ENCODE measurements at places on chromosomes 3 and 15.

- no peak for DNase-seq
These were observed 2.8 kb upstream of the SST start for GRCh38 chr3:187673012-187673411.

DNA sequence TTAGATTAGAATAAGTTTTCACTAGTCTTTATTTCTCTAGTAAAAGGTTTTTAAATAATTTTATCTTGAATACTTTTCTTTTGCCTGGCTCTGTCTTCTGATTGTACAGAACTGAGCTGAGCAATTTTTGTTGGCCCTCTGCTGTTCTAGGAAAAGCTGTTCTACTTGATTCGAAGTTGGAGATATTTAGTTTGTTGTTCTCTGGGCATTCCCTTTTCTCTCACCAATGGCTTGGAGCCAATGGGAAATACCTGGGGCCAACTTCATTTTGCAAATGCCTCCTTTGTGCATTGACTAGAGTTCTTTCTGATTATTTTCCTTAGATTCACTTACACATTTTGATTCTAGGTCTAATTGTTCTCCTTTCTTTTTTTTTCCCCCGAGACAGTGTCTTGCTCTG is 16.5 kb downstream of the ABHD5 start:
- DNase-seq = no peak

DNA sequence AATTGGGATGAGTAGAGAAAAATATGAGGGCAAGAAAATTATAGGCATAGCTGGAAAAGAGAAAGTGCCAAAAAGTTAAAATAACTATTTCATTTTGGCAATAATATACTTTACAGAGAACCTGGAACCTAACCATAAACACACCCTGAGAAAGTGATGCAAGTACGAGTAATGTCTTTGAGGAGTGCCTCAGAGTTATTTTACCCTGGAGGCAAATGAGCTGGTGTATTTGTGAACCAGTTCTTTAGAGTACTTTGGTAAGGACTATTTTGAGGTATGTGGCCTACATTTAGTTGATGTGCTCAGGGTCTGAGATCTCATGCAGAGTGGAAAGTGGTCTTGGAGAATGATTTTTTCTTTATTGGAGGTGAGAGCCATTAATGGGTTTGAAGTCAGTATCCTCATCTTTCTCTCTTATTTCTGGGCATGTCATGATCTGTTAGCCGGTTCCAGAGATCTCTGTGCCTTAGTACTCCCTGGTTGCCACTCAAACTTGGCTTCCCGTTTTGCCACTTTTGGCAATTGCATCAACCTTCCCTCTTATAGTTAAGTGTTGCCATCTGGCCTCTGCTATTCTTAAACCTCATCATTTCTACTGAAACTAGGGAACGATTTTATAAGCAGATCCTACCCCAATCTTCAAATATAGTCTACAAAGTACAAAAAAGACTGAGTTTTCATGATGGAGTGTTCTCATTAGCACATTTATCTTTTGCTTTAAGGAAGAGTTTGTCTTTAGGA is 145.7 kb downstream of the EPHA6 start:
- peak; percentile 38 for DNase-seq

DNA sequence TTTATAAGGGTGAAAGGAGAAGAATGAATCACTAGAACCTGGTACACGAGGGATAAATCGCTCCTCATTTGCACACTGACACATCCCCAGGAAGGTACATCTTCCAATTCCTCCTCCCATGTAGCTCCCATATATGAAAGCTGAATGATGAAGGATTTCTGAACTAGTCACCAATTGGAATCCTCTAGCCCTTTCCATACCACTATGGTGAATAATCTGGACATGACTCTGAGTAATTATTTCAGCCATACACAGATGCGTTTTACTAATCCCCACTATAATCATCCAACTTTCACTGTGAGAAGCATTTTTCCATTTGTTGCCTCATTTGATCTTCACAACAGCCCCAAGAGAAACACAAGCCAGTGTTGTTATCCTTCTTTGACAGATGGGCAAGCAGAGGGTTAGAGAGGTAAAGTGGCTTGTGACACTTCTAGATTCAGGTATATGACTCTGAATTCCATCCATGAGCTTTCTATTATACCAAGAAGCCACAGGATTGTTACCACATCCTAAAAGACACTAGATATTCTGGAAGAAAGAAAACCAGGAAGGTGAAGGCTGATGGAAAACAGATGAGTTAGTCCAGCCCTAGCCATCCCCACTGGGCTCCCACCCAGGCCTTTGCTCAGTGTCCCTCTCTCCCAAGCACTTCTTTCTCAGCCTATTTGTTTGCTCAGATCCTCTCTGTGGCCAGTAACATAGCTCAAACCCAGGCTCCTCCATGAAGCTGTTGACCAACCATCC is 22.2 kb upstream of the BCL6 start:
- DNase-seq = no peak

DNA sequence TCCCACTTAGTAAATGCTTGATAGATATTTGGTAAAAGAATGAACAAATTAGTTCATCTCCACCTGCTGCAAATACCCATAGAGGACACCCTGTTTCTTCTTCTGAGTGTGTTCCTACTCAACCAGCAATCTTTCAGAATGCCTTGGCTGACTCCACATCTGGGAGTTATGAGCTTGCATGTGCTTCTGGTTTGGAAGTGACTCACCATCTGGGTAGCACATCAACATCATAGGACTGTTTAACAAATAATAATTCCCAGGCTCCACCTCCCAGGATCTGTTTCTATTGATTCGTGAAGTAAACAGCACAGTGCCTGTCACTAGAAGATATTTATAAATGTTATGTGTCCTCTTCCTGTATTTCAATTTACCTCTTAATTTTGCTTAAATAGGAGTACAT is 580.1 kb downstream of the ROBO2 start:
- DNase-seq = no peak

GRCh38 chr3:34988296-34988695 is 651.0 kb upstream of the ARPP21 start:
- DNase-seq = no peak

DNA sequence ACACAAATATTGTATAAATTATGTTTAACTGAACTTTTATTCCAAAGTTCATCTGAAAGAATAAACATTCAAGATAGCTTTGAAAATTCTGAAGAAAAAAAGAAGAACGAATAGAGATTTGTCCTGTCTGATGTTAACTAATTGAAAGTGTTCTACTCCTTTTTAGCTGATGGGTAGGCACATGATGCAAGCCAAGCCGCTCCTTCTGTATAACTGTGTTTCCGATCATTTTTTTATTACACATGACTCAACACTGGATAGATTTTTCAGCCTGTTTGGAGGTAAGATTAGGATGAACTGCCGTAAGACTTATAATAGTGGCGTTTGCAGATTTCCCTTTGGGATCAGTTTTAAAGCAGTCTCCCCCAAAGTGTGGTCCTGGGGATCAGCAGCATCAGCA is 19.0 kb downstream of the NSUN3 start:
- no peak for DNase-seq

- peak; percentile 87 for DNase-seq
These were observed 4.6 kb upstream of the P2RY14 start for GRCh38 chr3:151282921-151283320.

DNA sequence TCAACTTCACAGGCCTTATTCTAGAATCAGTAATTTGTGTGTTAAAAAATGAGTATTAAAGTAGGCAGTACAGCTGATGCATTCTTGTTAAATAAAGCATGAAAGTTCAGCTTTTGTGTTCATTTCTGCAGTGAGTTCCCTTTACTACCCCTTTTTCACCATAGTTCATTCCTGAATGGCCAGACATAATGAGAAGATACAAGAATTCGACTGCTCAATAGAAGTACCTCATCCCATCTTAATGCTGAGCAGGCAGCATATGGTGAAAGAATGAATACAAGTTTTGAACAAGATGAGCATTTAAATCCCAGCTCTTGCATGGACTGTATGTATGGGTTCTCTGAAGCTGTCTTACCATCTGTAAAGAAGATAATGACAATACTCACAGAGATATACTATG is 647.6 kb upstream of the TGFBR2 start:
- DNase-seq = no peak

DNA sequence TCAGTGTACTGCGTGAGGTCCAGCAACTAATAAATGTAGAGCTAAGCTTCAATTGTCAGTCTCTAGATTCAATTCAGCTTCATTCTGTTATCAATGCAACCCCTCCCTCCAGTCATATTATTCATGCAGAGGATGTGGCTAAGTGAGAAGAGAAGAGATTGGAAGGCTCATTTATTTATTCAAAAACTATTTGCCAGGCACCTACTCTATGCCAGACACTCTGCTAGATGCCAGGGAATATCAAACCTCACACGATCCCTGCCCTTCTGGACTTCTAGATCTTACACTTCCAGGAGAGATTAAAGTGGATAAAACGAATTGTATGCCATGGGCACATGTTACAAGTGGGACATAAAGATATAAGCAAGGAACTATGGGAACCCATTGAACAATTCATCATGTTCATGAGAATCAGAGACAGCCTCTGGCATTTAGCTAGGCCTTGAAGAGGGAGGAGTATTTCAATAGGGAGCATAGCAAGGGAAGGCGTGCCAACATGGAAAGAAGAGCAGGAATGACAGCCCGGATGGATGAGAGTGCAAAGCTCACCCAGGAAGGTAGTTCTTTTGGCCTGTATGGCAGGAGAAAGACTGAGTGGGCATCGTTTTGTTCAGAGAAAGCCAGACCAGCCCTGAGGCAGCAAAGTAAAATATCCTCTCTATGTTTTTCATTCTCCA is 75.4 kb downstream of the FGF12 start:
- DNase-seq = no peak

DNA sequence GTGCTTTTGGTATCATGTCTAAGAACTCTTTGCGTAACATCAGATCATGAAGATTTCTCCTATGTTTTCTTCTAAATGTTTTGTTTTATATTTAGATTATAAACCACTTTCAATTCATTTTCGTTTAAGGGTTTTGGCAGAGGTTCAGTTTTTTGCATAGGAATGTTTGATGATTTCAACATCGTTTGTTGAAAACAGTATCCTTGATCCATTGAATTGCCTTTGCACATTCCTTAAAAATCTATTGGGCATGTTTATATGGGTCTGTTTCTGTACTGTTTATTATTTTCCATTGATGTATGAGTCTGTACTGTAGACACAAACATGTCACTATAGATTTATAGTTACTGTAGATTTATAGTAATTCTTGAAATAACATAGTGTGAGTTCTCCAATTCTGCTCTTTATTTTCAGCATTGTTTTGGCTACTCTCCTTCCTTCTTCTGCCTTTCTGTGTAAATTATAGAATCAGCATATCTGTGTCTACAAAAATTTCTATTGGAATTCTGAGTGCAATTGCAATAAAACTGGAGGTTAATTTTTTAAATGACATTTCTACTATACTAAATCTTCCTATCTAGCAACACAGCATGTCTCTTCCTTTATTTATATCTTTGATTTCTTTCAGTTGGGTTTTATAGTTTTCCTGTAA is 374.0 kb downstream of the SV2B start:
- no peak for DNase-seq

- DNase-seq = no peak
These were observed 86.6 kb upstream of the NEO1 start for GRCh38 chr15:72965671-72966070.

DNA sequence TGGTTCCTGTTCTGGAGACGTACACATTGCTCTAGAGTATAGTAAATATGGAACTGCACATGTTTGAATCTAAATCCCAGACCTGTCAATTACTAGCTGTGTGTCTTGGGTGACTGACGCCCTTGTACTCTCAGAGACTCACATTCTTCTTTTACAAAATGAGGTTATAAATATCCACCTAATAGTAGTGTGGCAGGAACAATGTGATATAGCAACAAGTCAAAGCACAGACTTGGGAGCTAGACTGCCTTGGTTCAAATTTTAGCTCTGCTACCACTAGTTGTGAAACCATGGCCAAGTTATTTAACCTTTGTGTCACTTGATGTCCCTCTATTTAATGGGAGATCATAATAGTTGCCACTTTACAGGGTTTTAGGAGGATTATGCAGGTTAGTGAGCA is 245.6 kb downstream of the CPNE4 start:
- no peak for DNase-seq

DNA sequence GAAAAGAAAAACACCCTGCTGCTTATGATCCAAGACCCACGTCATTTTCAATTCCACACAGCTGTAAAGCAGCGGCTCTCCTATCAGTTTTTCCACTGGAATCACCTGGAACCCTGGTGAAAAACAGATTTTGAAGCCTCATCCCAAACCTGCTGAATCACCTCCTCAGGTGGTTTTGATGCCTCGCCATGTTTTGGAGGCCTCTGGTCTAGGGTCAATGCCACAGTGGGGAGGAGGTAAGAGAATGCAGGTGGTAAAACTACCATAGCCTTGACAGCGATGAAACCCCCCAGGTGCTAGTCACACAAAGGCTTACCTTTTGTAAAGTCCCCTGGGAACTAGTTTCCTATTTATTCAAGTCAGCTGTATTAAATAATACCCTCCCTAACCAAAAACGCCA is 24.8 kb downstream of the MYO1E start:
- no peak for DNase-seq

GRCh38 chr15:60583946-60584345 is 105.0 kb upstream of the ICE2 start:
- DNase-seq = no peak

- DNase-seq = no peak
These were observed 127.6 kb downstream of the SMAD6 start for GRCh38 chr15:66829551-66830121.

DNA sequence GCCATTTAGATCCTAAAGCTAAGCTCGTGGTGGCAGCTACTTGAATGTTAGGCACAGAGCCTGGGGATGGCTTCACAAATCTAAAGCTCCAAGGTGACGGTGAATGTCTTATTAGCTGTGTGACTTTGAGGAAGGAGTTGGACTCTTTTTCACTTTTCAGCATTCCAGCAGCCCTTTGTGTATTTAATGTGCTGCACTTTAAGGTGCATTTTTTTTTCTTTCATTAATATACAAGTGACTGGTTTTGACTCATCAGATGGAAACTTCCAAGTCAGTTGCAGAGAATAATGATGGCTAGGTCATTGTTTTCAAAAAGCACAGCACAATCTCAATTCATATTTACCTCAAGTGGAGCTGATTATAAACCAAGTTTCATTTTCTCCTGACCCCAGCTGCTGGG is 55.8 kb downstream of the TMED3 start:
- DNase-seq = no peak

- no peak for DNase-seq
These were observed 33.5 kb downstream of the STARD9 start for GRCh38 chr15:42608752-42609488.

- no peak for DNase-seq
These were observed 95.1 kb downstream of the IL1RAP start for GRCh38 chr3:190608850-190609589.

DNA sequence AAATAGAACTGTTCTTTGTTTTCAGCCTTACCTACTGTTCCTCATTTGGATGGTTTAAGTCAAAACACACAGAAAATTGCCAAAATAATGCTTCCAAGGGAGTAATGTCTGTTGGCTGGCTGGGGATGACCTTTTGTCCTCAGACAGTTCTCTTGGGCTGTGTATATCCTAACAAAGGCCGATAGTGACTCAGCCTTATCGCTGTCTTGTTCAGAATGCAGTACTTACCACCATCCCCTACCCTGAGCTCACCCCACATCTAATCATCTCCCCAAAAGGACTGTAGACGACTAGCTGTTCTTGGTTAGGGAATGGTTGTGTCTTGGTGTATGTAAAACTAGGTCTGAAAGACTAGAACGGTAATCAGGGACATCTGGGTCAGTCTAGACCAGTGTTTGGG is 35.0 kb downstream of the RAB11A start:
- no peak for DNase-seq

All from hippocampal formation (tissue), 2 donors.